ENCODE measurements at places on chromosomes 13 and 19. TPM values are rescaled to one million over a fixed set of nuclear protein-coding genes. Genes with fewer than 3 reads are reported as not detected.

LGI4 gene
- 0.10 TPM for total RNA-seq

OPA3 gene
- 15.4 TPM for total RNA-seq

ZNF709 gene
- total RNA-seq, result 3.6 TPM

PSPN gene
- total RNA-seq, result 0.98 TPM

HIPK4 gene
- 0.10 TPM for total RNA-seq

ZFP28 gene
- total RNA-seq, result 8.7 TPM

SULT2A1 gene
- total RNA-seq, result not detected

Measured in vein endothelial cell (primary cell).